Uterine smooth muscle cell (primary cell): ENCODE measurements at places on chromosomes 7 and 10. TPM values are rescaled to one million over a fixed set of nuclear protein-coding genes. Genes with fewer than 3 reads are reported as not detected.

Gene SPDYE18
- not detected in 2 replicates for total RNA-seq

Gene MSS51
- 2.0 and 2.1 TPM in 2 replicates for total RNA-seq

Gene ERV3-1
- 4.8 and 7.0 TPM in 2 replicates for total RNA-seq

Gene CPA5
- not detected in 2 replicates for total RNA-seq

Gene TMEM168
- total RNA-seq: 21.8 and 23.1 TPM in 2 replicates

Gene SSC4D
- total RNA-seq: 0.55 and 0.75 TPM in 2 replicates
